ENCODE measurements at places on chromosomes 3 and 15.

DNA sequence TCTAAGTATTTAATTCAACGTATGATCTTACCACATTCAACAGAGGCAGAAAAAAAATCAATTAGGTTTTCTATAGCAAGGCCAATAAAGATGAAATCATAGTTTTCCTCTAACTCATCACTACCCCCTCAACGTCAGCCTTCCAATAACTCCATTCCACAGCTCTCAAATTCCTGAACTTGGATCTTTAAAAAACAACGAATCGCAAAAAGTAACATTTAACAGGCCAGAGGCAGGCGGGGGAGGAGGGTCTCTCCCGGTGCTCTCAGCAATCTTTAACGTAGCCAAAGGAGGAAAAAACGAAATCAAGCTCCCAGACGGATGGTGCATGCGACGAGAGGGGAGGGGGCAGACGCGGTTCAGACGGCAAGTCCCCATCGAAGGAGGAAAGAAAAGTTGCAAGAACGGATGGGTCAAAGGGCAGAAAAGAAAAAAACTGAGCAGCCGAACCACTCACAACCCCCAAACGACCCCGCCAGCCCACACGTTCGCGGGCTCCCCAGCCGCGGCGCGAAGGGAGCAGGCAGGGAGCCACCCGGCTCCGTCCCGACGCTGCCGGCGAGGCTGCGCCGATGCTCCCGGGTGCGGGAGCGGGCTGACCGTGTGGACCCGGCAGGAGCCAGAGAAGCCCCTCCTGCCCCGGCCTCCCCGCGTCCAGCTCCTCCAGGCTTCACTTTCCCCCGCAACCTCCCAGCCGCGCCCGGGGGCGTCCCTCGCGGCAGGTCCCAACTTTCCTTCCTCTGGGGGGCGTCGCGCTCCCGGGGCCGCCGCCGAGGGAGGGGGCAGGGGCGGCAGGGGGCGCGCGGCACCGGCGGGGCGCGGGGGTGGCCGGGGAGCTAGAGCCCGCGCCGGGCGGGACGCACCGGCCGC, 703 bp downstream of the PEAK1 start:
- peak; percentile 15 for DNase-seq

GRCh38 chr3:177364236-177364635, 167.0 kb upstream of the TBL1XR1 start:
- no peak for DNase-seq

- no peak for DNase-seq
Measured at GRCh38 chr15:100466073-100466472, 62.7 kb downstream of the CERS3 start.

GRCh38 chr3:80391573-80391972, 623.8 kb upstream of the ROBO1 start:
- DNase-seq = no peak

- DNase-seq = no peak
Measured at GRCh38 chr15:66120422-66120821, 133.1 kb downstream of the MEGF11 start.

DNA sequence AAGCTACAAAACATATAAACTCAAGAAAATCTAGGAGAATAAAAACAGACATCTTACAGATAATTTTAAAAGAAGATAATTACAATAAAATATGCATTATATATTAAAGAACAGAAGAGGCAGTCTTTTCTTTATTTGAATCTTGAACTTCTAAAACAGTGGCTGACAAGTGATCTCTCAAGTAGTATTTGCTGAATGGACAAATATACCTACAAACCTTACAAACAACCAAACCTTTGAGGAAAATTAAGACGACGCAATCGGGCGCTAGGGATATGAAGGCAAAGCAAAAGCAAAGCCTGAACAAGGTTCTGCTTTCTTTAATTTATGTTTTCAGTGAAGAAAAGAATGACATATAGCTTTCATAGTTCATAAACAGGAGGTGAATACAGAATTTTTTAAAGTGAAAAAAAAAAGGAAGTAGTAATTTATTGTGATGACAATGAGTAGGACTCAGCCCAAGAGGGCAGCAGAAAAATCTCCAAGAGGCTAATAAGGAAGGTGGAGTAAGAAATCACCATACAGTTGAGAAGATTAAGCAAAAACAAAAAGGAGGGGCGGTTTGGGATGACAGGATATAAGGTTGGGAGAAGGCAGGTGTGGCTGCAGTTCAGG, 347.8 kb downstream of the TBC1D5 start:
- DNase-seq = no peak

DNA sequence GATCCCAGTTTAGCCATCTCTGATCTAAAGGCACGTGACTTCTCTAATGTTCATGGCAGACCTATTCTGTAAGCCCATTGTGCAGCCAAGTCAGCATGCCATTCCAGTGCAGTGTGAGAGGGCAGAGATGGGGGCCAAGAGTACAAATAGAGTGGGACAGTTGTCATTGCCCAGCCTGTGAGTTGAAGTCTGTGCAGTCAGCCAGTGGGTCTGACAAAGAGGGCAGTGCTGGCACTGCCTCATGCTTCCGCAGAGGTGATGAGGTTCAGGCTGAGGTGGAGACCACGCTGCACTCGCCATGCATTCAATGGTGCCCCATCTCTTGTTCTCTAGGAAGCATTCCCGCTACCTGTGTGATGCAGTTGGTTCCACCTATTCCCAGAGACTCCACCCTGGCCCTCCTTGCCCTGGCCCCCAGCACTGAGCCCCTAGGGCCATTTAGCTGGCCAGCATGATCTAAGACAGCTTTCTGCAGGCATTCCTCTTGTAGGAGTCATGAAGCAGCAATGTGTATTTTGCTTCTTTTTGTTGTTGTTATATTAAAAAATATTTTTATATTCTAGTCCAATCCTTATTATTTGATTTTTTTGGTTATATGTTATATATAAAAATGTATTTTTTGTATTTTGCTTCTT, 3.7 kb downstream of the MRAS start:
- DNase-seq = no peak

DNA sequence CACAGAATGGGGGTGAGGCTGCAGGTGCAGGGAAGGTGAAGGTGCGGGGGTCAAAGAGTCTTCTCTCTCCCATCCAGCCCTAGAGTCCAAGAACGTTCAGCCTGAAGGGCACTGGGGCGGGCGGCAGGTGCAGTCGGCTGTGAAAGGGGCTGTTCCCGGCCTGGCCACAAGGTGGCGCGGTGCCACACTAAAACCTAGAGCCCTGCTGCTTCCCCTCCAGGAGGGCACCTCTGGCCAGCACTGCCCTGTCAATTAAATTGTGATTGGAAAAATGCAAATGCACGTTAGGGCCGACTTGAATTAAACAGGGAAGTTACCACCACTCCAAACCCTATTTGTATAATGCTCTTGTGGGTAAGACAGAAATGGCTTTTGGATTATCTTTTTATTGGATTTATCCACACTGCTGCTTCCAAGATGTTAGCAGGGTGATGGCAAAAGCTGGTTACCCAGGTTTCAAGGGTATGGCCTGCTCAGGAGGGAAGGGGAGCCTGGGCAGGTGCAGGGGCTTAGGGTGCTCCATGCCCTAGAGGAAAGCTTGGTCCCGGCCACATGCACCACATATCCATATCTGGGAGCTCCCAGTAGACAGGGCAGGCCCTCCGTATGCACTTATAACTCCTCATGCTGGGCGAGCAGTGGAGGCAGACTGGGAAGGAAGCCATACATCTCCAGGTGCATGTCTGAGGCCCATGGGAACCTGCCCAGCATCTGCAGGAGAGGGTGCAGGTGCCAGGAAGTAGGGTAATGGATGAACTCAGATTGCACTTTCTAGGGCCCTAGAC, 119.8 kb downstream of the ADCY5 start:
- peak; percentile 74 for DNase-seq

- no peak for DNase-seq
Measured at GRCh38 chr3:151008699-151009098, 36.2 kb upstream of the CLRN1 start.

- no peak for DNase-seq
Measured at GRCh38 chr3:94121161-94121560, 58.3 kb downstream of the NSUN3 start.

Data from stimulated activated CD4-positive, alpha-beta T cell treated with anti-CD3 and anti-CD28 coated beads, Interleukin-12 subunit alpha, Interleukin-12 subunit beta, amount 100 ng/mL, for 24 hours (primary cell).